Fibroblast of skin of back (primary cell): ENCODE measurements at places on chromosomes 7 and 10.

DNA sequence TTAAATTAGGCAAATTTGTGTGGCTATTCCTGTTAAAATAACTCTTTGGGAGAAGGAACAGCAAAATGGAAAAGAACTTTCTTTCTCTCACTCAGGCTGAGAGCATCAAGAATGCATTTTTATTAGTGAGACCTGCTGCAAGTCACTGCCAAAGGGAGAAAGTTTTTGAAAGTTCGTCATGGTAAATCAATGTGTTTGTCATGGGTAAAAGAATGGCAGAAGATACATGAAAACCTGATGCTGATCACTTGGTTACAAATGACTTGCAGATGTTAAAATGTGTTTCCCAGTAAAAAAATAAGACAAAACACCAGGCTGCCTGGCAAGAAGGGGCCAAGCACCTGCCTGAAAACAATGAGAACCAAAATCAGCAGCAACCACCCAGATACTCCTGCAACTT lies 484.7 kb upstream of the NRP1 start:
- peak; percentile 23 for DNase-seq

GRCh38 chr10:95279042-95279820 lies 11.6 kb downstream of the PDLIM1 start:
- peak; percentile 81 for DNase-seq

DNA sequence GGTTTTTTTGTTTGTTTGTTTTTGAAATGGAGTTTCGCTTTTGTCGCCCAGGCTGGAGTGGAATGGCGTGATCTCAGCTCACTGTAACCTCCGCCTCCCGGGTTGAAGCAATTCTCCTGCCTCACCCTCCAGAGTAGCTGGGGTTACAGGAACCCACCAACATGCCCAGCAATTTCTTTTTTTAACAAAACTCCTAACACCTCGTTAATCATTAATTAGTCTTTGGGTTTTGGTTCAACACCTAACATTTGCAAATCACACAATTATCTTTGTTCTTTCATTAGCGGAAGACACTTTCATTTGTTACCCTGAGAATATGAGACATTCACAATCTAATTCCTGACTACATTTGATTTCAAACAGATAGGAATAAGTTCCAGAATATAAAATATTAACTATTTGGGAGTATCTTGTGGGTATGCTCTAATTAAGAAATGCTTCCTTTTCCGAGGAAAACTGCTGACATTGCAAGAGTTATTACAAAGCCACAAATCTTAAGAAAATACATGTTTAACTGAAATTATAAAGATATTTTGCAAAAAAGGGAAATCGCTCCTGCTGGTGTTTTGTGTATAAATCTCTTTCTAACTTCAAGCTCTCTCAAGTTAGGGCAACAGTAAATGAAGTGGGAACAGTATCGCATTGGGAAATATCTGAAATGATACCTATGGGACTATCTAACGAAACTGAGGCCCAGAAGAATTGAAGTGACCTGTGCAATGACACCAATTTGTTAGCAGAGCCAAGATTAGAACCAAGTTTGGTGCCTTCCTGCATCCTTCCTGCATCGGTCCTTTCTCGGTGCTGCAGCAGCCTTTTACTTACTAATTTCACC lies 1.2 kb upstream of the LSM8 start:
- no peak for DNase-seq

- peak; percentile 39 for DNase-seq
Measured at GRCh38 chr7:70614237-70615045, 517.5 kb upstream of the GALNT17 start.

GRCh38 chr10:84818961-84819360 lies 490.6 kb downstream of the CCSER2 start:
- no peak for DNase-seq
